ENCODE measurements at places on chromosomes 6 and 20. TPM values are rescaled to one million over a fixed set of nuclear protein-coding genes. Genes with fewer than 3 reads are reported as not detected.

DNA sequence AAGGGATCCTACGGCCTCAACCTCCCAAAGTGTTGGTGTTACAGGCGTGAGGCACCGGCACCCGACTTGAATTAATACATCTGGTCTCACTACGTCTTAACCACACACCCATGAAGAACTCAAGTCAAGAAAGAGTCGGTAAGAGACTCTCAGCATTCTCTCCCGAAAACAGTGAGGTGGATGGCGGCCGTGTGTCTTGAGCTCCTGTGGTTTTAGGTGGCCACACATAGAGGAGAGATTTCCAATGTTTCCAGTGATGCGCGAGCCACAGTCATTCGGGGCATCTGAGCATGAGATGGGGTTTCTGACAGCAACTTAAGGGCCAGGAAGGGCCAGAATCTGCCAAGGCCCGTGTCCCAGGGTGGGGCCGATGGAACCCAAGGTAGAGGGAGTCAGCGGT, 766.4 kb upstream of the DEFB115 start:
- no peaks in the 10 kb centered on the region for H3K4me1 ChIP-seq
- H3K36me3 ChIP-seq: no peaks in the 10 kb centered on the region

Gene ADGRG6
- total RNA-seq: 1.6 TPM

Gene KCNK16
- total RNA-seq: not detected

GRCh38 chr6:56683882-56684281, 41.2 kb upstream of the DST start:
- peak overlapping the region; percentile 89 for H3K27ac ChIP-seq
- peak overlapping the region; percentile 52 for H3K4me3 ChIP-seq
- peak; percentile 97 for DNase-seq
- no peaks in the 10 kb centered on the region for H3K36me3 ChIP-seq

GRCh38 chr6:84273048-84273809, 45.8 kb upstream of the CEP162 start:
- H3K4me3 ChIP-seq: no peak overlapping the region
- no peak overlapping the region for H3K27ac ChIP-seq
- no peaks in the 10 kb centered on the region for H3K27me3 ChIP-seq

GRCh38 chr20:623704-624103, 13.6 kb upstream of the TCF15 start:
- peaks cover 7% of the 10 kb centered on the region for H3K4me1 ChIP-seq
- DNase-seq: no peak
- H3K36me3 ChIP-seq: no peaks in the 10 kb centered on the region
- no peak overlapping the region for H3K27ac ChIP-seq

Gene SEL1L2
- not detected for total RNA-seq

- H3K27me3 ChIP-seq: no peaks in the 10 kb centered on the region
- no peak overlapping the region for H3K4me3 ChIP-seq
- H3K27ac ChIP-seq: no peak overlapping the region
- DNase-seq: peak; percentile 56
- H3K36me3 ChIP-seq: peaks cover 15% of the 10 kb centered on the region
- no peaks in the 10 kb centered on the region for H3K4me1 ChIP-seq
Observed at GRCh38 chr6:105272786-105273185, 93.0 kb upstream of the POPDC3 start.

DNA sequence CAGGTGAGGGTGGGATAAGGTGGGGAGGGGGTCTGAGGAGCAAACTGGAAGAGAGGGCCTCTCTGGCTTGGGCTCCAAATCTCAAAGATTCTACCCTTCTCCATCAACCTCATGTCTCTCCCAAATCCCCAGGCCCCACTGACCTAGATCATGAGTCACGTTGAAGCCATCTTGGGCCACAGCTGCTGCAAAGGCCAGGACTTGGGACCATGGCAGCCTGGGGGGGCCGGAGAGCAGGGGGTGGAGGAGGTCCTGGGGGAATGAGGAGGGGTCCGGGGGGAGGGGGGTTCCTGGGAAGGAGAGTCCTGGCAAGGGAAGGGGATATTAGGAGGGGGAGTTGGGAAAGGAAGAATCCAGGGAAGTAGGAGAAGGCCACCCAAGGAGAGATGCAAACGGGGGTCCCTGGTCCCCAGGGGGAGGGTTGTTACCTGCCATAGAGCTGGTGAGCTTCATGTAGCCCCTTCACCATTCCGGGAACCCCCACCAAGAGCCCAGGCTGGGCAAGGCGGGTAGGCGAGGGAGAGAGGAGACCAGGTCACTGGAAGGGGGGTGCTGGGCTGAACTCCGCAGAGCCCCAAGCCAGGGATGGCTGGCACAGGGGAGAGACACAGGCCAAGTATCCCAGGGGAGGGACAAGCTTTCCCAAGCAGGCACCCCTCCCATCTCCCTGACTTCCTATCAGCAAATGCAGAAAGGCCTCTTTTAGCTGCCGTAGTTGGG, 12.7 kb downstream of the GGT7 start:
- no peak overlapping the region for H3K27ac ChIP-seq
- H3K4me3 ChIP-seq: no peak overlapping the region
- no peaks in the 10 kb centered on the region for H3K27me3 ChIP-seq
- no peak for DNase-seq
- no peaks in the 10 kb centered on the region for H3K4me1 ChIP-seq

Gene RCAN2
- 7.6 TPM for total RNA-seq

- H3K27me3 ChIP-seq: peaks cover 25% of the 10 kb centered on the region
- no peaks in the 10 kb centered on the region for H3K36me3 ChIP-seq
- H3K4me1 ChIP-seq: no peaks in the 10 kb centered on the region
- DNase-seq: no peak
- no peak overlapping the region for H3K27ac ChIP-seq
Observed at GRCh38 chr6:41519305-41519744, 26.9 kb upstream of the FOXP4 start.

Data from GM23248 (cell line).